Immature natural killer cell (primary cell): ENCODE measurements at places on chromosomes 3 and 15.

- no peak for DNase-seq
These were observed 51.5 kb upstream of the GSK3B start for GRCh38 chr3:120145542-120146285.

DNA sequence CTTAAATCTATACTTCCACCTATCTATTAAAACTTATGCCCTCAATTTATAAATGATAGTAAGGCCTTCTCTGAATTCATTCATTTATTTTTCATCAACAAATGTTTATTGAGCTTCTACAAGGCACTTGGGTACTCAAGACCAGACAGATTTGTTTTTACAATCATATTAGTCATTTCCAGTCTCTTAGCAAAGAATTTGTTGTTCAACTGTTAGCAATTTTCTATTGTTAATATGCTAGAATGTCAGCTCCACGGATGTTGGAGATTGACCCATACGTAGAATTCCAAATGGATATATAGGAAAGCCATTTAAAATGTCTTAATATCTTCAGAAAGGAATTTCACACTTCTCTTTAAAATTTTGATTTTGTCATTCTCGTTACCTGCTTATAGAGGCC, 36.7 kb downstream of the ZBTB38 start:
- DNase-seq: no peak

GRCh38 chr15:82986442-82986780, 401 bp downstream of the RAMAC start:
- DNase-seq: no peak

- no peak for DNase-seq
These were observed at the start of gene FAM240A for GRCh38 chr3:46612324-46612723. FAM240A (plus strand) TSS chr3:46612525; CDS start chr3:46612684, 159 bp downstream.

DNA sequence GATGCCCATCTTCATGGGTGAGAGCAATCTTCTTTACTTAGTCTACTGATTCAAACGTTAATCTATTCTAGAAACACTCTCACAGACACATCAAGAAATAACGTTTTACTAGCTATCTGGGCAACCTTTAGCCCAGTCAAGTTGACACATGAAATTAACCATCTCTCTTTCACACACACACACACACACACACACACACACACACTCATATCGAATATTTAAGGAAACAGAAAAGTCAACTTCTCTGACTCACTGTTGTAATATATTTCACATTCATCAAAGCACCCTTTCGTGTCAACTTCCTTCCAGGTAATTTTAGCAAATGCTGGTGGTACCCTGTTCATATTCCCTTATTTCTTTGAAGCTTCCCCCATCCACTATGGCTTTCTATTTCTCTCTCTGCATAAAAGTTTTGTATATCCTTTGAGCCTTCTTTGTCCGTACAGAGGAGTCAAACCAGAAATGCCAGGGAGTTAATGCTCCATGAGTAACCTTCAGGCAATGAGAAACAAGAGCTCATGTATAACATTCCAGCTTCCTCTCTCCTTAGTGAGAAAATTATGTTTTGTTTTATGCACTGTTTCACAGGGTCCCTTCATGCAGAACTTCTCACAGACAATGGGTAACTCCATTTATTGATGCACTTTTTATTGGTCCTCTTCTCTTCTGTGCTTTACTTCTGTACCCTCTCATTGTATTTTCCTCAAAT, 335.5 kb upstream of the CBLB start:
- no peak for DNase-seq

DNA sequence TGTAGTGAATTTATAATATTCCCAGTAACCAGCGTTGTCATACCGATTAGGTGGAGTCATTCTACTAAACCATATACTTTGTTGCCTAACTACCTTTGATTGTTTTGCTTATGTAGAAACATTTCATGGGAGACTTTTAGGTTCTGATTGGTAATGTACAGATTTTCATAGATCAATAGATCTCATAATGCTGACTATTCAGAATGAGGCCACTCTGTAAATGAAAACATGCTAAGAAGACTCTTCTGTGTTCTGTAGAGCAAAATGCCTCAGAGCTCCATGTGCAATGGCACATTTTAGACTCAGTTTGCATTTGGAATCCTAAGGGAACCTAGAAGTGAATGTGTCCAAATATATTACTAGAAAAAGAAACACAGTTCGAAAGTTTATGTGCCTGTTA, 20.0 kb downstream of the CBLB start:
- DNase-seq: no peak

- no peak for DNase-seq
These were observed 14.9 kb downstream of the ITGA11 start for GRCh38 chr15:68417051-68417450.
